ENCODE measurements at places on chromosomes 11 and 22.

GRCh38 chr11:75428989-75429640 lies 3.9 kb downstream of the KLHL35 start:
- DNase-seq, result no peak

DNA sequence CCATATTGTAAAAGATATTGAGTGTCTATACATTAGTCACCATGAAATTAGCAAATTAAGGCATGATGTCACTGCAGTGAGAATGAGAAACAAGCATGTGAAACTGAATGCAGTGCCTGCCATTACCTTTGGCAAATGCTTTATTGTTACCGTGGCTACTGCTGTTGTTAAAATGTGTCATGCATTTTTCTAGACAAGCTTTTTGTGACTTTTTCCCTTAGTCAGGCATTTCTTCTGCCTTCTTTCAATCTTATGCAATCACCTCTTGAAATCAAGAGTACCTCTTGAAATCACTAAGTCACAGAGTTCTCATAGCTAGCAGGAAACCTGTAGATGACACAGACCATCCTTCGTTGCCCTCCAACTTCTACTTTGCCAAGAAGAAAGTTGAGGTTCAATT lies 461.7 kb upstream of the TENM4 start:
- DNase-seq, result no peak

DNA sequence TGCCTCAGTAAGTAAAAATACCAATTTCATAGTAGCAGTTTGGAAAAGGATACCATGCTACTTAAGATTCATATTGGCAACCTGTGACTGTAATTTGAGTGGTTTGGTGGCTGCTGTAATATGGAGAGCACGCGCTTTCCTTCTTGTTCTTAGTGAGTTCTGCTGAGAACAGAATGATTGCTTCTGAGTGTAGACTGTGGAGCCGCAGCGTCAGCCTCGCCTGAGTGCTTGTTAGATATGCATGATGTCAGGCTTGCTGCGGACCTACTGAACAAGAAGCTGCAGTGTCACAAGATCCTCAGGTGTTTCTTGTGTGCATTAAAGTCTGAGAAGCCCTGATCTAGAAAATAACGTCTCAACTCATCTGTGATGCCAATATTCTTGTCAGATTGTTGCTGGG lies 143.2 kb downstream of the ARHGAP42 start:
- no peak for DNase-seq

- no peak for DNase-seq
Observed at GRCh38 chr22:36741204-36741793, 34.6 kb downstream of the IFT27 start.

GRCh38 chr11:45432910-45433309 lies 146.8 kb upstream of the SYT13 start:
- no peak for DNase-seq
